SK-N-SH (cell line): ENCODE measurements at places on chromosomes 2 and 18.

- no peak for DNase-seq
These were observed 6.4 kb downstream of the TWIST2 start for GRCh38 chr2:238854246-238854645.

DNA sequence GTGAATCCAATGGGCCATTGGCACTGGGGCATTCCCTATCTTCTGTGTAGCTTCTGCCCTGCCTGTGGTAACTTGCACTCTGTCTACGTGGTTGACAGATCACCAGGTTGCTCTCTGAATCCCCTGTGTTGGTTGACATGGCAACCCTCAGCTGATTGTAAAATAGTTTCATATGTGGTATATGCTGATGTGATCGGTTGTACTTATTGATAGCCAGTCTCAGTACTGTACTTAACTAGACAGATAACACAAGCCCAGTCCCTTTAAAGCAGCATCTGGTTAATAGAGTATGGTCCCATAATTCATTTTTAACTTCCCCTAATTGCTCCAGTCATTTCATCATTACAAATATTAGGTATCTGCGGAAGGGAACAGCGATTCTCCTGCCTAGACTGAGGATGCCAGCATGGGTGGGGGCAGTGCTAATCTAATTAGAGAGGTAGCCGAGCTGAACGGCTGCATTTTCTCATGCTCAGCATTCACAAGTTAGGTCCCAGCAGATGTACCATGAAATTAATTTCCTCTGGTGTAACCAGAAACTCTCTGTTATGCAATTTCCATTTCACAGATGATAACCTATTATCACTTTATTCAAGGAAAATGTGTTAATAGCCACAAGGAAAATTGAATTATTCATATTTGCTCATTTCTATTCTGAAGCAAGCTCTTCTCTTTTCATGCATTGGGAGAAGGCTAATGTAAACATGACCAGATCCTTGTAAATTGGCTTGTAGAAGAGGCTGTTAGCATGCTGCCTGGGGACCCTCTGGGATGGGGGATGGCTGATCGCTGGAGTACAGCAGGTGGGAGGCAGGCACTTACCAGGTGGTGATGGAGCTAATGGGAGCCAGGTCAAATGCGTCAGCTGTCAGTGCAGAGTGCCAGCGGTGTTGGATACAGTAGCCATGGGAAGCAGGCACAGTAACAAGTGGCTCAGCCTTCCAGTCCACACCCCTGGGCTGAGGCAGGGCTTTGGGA, 608.3 kb downstream of the GALR1 start:
- no peak for DNase-seq

DNA sequence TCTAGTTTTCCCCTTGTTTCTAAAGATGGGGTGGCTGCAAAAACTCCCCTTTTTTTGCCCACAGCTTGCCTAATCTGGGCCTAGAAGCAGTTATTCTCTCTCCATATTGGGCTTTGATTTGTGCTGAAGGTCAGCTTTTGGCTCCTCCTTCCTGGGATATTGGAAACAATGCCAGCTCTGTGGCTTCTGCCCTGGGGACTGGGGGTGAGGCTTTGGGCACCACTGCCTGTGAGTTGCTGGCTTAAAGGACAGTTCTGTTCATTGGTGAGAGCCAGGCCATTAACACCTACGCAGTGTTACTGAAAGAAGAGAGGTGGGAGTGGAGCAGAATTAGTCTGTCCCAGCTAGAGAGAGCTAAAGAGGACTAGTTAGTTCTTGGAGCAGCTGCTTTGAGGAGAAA, 4.3 kb downstream of the UBXN2A start:
- no peak for DNase-seq

- no peak for DNase-seq
These were observed 49.8 kb downstream of the PLEK start for GRCh38 chr2:68414876-68415275.

- peak; percentile 76 for DNase-seq
These were observed 11.2 kb downstream of the ZNF142 start for GRCh38 chr2:218648088-218648786.

DNA sequence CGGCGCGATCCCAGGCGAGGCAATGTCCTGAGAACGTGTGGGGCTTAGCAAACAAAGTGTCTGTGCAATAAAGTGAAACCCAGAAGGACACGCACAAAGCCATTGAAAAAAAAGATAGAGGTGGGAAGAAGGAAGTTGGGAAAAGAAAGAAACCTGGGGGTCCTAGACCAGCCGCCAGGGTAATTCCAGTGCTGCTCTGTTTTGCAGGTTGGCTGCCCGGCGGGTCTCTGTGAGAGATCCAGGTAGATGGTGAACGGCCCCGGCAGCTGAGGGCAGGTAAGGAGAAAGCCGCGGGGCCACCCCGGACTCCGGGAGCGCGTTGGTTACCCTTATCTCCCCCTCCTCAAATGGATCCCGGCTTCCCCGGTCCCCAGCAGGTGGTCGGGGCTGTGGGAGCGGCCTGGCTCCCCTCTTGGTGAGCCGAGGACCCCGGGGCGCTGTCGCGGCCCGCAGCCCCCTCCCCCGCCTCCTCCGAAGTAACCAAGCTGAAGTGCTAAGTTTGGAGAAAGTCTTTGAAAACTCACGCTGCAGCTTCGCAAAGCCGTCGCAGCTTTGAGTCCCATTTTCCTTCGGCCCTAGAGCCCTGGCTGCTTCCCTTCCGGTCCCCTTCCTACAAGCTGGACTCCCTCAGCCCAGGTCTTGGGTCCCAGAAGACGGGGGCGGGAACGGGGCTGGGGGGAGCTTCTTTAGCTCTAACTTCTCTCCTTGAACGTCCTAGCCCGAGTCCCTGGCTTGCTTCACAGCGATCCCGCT, 588 bp downstream of the OTX1 start:
- DNase-seq: peak; percentile 45

GRCh38 chr2:131552871-131553270, 25.2 kb downstream of the CCDC74A start:
- no peak for DNase-seq

GRCh38 chr2:73175663-73176204, 26.6 kb upstream of the NOTO start:
- peak; percentile 79 for DNase-seq

- DNase-seq: peak; percentile 76
These were observed 31.7 kb upstream of the MEP1B start for GRCh38 chr18:32158108-32158624.

- no peak for DNase-seq
These were observed 311.5 kb upstream of the ID2 start for GRCh38 chr2:8370258-8370802.

DNA sequence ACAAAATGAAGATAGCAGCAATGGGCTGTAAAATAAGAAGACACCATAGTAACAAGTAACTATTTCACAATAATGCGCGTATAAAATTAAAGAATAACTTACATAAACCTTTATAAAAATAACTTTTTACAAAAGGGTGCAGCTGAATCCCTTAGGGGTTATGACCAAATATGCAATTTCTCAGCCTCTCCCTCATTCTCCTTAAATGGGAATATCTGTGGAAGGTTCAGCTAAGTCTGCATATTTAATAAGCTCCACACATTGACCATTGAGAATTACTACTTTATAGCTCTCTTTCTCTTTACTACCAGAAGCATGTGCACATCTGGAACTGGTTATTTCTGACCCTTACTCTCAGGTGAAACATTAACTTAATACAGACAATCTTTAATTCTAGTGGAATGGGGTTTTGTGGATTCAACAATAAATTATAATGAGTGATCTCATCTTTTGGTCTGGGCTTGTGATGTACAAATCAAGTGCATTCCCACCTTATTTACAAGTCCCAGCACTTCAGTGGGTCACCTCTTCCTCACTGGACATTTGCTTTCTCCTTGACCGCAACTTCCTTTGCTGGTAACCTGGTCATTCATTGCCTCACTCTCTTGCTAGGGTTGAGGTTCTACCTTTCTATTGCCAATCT, 15.7 kb downstream of the ARHGAP15 start:
- DNase-seq: no peak

DNA sequence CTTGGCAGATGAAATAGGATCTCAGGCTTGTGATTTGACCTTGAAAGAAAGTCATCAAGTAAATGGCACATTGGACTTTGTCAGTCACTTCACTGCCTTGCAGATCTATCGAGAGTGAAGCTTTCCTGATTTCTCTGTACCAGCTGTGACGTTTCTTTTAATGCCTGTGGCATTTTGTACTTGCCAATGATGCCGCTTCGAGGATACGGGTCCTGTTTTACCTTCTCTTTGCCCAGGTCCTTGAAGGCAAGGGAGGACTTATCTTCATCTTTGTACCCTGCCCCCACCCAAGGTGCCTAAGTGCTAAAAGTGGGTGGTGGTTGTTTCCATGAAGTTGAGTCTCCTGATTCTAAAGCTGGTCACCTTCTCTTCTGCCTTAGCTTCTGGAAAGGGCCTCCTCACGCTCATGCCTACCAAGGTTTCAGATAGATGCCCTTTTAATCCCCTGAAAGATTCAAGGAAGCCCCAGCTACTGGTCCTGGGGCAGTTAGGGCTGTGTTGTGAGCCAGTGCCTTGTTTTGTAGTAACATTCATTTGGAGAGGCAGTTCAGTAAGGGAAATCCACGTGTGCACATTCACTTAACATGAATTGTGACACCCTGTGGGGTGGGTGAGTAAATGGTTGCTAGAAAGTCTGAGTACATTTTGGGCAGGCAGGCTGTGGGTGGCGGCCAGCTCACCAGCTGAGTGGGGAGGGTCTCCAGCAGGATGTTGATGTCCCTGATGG, 6.1 kb downstream of the LBH start:
- DNase-seq: no peak

GRCh38 chr18:67081482-67082211, 434.9 kb downstream of the DSEL start:
- DNase-seq: no peak

DNA sequence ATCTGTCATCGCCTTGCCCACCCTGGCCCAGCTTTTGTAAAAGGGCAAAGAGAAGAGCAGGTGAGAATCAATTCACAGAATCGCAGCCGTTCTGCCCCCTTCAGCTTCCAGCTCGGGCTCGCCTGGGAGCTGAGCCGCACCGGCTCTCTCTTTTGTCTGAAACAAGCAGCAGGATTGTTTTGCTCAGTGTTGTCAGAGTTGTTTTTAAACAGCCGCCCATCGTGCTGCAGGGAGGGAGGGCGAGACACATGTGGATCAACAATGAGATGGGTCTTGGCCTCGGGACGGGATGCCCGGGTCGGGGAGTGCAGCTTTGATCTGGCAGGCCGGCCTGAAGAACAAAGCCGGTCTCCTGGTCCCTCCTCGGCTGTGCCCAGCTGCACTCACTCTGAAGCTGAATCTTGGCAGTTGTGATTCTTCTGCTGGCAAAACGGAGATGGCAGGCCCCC, 39.7 kb upstream of the HDAC4 start:
- no peak for DNase-seq

GRCh38 chr2:61328707-61329251, 142.1 kb downstream of the USP34 start:
- no peak for DNase-seq

DNA sequence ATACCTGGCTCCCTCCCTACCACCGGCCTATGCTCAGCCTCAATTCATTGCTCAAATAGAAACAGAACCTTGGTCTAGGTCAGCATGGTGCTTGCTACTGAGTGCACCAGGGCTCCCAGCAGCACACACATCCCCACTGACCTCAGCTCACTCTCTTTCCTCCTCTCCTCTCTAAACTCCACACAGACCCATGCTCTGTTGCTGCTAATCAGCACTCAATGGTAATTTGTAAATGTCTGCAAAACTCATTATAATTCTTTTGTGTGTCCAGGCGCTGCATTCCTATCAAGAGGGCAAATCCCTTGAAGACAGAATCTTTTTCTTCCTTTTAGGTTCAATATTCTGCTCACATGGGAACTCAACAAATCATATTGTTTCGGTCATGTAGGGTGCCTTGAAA, 382.2 kb downstream of the CLIP4 start:
- DNase-seq: no peak

DNA sequence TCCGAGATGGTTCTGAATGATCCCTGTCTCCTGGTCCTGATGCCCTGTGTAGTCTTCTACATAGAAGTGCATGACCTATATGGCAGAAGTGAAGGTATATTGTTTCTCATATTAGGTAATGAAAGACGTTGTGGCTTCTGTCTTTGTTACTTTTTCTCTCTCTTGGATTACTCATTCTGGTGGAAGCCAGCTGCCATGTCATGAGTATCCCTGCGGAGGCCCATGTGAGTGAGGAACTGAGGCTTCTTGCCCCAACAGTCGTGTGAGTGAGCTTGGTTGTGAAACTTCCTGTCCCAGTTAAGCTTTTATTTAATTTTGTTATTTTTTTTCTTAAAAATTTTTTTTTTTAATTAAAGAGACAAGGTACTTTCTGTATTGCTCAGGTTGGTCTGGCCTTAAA, 134.7 kb downstream of the UBR3 start:
- DNase-seq: no peak

DNA sequence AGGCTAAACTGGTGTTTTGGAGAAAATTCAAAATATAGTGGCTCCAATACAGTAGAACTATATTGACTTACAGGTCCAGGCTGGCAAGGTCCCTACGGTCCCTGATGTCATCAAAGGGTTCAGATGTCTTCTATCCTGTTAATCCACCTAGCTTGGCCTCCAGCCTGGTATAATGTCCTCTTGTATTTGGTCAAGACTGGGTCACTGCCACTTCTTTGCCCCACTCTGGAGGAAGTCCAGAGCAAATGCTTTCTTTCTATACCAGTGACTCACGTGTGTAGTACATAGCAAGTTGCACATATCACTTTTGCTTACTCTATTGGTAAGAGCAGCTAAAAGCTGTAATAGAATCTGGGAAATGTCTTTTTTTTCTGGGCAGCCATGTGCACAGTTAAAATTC, 80.8 kb downstream of the LCLAT1 start:
- DNase-seq: no peak

- DNase-seq: no peak
These were observed 51.4 kb upstream of the EML6 start for GRCh38 chr2:54671875-54672589.

GRCh38 chr2:8966123-8966908, 37.2 kb downstream of the MBOAT2 start:
- no peak for DNase-seq

GRCh38 chr2:126886211-126886915, 12.3 kb upstream of the TEX51 start:
- no peak for DNase-seq

GRCh38 chr18:55841314-55841713, 253.3 kb upstream of the TCF4 start:
- DNase-seq: no peak

GRCh38 chr2:169798718-169799592, at the start of gene SSB:
Gene SSB, plus strand, starts transcription at chr2:169798871. Its CDS starts 2,090 bp downstream, at chr2:169800961.
- DNase-seq: peak; percentile 99

DNA sequence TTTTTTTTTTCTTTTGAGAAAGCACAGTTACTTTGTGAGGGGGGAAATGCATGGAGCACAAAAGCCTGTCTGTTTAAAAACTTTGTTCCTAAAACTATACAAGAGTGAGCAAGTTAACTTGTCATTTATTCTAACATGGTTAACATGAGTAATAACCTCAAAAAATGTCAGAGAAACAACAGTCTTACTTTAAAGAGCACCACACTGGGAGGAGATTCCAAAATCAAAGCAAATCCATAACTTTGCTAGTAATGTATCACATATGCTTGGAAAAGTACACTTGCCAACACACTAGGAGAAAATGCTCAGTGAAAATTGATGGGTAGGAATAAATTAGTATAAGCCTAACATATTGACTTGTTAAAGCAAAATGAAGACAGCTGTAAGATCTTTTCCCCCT, 157.1 kb downstream of the PRPF40A start:
- DNase-seq: no peak
